ENCODE measurements at places on chromosomes 2 and 18.

GRCh38 chr2:2933426-2933825 is 444.2 kb downstream of the EIPR1 start:
- no peak for DNase-seq

- DNase-seq = no peak
Measured at GRCh38 chr2:186629250-186629996, 39.6 kb downstream of the ITGAV start.

- DNase-seq = peak; percentile 60
Measured at GRCh38 chr2:162092658-162093556, 18.9 kb upstream of the DPP4 start.

DNA sequence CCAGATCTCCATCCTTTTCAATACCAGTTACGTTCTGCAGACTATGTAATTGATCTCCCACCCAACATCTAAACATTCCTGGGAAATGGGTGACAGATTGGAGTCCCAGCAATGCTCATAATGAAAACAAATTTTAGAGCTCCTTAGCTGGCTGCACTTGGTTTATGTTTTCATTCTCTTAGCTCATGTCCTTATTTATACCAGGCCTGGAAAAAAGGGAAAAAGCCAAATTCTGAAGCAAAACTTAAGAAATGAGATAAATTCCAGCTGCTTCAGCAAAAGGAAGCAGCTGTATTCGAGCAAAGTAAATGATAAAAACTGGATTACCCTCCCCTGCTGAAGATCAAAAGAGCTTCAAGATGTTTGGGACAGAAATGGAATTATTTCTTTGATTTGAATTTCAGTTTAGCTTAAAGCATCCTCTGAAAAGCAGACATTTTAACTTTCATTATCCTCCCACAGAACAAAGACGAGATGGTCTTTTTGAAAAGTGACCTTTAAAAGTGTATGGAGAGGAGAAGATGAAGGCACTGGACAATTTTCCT is 196.5 kb upstream of the THUMPD2 start:
- no peak for DNase-seq

DNA sequence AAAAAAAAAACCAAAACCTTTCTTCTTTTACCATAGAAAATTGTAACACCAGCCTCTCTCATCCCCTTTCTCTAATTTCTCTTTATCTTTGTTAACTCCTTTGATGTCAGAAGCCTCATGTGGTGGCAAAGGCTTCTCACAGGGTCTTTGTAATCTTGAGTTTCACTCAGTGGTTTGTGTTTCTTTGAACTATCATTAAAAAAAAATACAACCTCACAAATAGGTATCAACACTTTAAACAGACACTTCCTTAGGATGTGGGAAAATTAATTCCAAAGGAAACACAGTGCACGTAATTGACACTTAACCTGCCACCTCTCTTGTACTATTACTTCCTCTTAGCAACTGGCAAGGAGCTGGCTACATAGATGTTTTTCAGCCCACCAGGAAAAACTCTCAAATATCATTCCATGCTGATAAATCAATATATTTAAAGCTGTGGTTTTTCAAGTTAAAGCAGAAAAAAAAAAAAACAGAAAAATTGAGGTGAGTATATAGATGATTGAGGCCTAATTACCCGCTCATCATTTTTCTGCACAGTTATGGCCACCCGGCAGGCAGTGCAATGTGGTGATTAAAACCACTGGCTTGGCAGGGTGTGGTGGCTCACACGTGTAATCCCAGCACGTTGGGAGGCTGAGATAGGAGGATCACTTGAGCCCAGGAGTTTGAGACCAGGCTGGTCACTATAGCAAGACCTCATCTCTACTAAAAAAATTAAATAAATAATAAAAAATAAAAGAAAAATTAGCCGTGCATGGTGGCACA is 193.5 kb downstream of the MYO3B start:
- no peak for DNase-seq

Data from AG04449 (cell line).